Neural crest cell (in vitro differentiated cells): ENCODE measurements at places on chromosomes 6 and 20.

DNA sequence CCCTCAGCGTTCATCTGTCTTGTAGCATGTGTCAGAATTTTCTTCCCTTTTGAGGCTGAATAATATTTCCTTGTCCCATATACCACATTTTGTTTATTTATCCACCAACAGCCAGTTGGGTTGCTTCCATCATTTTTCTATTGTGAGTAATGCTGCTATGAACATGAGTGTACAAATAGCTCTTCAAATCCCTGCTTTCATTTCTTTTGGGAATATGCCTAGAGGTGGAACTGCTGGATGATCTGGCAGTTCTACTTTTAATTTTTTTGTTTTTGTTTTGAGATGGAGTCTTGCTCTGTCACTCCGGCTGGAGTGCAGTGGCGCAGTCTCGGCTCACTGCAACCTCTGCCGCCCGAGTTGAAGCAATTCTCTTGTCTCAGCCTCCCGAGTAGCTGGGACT is 64.7 kb downstream of the SASH1 start:
- DNase-seq = no peak

DNA sequence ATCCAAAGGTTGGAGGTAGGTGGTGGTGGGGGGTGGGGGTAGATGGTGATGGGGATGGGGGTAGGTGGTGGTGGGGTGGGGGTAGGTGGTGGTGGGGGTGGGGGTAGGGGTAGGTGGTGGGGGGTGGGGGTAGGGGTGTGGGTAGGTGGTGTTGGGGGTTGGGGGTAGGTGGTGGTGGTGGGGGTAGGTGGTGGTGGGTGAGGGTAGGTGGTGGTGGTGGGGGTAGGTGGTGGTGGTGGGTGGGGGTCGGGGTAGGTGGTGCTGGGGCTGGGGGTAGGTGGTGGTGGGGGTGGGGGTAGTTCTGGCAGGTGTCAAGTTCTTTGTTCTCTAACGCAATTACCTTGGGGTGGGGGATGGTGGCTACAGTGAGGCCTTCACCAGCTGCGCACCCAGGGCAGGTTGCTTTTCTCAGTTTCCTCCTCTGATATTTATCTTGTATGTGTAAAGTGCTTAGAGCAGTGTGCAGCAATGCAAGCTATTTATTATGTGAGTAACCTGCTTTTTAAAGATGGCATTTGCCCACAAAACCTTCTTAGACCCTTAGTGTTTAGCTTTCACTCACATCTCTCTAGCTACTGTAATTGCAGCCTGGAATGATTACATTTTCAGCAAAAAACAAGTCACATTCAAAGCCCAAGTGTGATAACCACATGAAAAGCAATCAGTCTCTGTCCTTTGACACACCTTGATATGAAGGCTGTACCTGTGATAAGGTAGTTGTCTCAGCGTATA is 8.2 kb upstream of the CCDC167 start:
- DNase-seq = no peak

- no peak for DNase-seq
Observed at GRCh38 chr20:19942611-19943010, 74.6 kb upstream of the NAA20 start.

DNA sequence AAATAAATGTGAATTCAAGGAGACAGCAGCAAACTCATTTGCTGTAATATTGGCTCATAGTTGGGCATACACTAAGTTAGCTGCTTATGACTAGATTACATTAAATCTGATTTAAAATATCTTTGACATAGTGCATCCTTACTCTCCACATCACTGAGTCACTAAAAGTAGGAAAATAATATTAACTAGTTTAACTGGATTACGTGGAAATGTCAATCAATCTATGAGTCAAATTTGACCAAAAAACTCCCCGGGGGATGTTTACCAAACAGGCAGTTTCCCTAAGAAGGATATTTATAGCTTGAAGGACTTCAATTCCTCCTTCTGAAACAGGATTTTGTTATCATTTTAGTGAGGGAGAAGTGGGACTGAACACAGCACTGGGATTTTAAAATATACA is 366.5 kb downstream of the ESR1 start:
- DNase-seq = no peak

DNA sequence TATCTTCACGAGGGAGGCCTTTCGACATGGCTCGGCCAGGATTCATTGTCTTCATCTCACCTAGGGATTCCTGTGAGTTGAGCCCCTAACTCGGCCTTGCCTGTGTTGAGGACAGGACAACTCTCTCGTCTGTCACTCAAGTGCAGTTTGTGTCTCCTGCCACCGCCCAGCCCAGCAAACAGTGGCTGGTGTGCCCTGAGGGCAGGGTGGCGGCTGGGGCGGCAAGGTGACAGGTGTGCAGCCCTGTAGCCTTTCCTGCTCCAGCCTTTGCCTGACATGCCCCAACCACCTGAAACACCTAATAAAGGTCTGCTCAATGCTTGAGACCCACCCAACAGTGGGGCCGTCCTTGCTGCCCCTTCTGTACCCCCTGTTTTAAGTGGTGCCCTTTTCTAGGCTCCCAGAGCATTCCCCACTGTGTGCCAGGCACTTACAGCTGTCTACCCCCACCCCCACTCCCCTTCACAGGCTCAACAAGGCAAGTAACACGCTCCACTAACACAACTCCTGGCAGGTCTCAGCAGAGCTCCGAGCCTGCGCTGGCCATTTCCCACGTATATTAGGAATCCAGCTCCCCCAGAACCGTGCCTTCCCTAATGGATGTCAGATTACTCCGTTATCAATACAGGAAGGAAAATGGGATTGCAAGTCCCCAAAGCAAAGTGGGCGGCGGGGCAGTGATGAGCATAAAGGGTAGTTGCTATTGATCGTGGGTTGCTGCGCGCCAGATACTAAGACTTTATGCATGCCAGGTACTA is 17.7 kb downstream of the GFRA4 start:
- no peak for DNase-seq

DNA sequence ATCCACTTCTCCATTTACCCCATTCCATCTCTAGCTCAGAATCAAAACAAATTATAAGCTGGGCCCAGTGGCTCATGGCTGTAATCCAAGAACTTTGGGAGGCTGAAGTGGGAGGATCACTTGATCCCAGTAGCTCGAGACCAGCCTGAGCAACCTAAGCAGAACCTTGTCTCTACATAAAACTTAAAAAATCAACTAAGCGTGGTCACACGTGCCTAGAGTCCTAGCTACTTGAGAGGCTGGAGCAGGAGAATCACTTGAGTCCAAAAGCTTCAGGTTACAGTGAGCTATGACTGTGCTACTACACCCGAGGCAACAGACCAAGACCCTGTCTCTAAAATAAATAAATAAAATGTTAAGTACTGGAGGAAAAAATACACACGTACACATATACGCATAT is 74.7 kb upstream of the RUNX2 start:
- no peak for DNase-seq

DNA sequence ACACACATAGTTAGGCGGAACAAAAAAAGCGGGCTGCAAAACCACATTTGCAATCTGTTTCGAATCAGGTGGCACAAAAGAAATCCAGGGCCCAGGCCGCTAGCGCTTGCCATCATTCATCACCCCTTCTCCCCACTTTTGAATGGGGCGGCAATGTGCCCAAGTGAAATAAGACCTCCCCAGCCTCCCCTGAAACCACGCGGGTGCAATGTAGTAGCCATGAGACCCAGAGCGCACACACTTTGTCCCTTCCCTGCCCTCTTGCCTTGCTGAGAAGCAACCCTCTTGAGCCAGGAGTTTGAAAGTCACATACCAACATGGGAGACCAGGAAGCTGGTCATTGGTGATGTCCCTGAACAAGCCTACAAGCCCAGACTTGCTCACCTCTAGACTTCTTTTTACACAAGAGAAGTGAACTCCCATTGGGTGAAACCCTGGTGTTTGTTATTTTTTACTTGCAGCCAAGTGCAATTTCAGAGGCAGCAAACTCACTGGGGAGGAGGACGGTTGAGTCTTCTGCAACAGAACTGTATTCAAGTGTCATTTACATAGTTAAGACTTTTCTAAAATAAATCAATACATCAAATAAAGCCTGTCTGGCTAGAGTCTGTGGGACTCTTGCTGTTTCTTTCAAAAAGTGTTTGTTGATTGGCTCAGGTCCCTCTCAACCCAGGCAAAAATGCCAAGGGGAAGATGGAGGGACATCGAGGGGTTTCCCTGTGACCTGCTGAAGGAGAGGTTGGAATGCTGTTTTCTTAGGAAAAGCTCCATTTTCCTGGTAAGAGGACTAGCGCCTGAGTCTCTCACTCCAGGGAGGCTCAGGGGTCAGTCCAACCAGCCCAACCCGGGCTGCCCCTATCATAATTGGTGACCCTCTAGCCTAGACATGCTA is 138.1 kb upstream of the PTPN1 start:
- no peak for DNase-seq

DNA sequence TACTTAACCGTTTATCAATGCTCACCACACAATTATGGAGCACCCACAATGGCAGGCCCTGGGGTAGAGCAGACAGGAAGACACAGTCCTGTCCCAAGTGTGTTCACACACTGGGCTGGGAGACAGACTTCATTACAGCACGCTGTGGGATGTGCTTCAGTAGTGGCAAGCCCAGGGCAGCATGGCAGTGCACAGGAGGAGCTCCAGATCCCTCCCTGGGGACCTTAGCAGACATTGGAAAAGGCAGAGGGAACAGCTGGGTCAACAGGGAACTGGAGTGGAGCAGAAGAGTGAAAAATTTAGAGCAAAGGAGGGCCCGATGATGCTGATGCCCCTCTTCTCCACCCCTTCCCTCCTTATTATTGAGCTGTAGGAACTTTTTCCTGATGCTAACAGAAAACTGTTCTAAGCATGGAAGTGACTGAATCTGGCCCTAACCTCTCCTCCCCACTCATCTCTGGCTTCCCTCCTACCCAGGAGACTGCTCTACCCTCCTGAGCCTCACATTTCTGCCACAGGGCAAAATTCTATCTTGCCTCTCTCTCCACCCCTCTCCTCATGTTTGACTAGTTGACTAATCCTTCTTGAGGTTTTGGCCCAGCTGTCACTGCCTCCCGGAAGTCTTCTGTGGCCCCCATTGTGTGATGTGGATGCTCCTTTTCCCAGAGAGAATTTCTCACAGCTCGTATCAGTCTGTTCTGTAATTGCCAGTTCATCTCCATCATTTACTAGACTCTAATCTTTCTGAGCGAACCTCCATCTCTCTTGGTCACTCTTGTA is 41.3 kb upstream of the NOP56 start:
- no peak for DNase-seq

- DNase-seq = no peak
Observed at GRCh38 chr6:132190097-132190814, 211.0 kb downstream of the MOXD1 start.

DNA sequence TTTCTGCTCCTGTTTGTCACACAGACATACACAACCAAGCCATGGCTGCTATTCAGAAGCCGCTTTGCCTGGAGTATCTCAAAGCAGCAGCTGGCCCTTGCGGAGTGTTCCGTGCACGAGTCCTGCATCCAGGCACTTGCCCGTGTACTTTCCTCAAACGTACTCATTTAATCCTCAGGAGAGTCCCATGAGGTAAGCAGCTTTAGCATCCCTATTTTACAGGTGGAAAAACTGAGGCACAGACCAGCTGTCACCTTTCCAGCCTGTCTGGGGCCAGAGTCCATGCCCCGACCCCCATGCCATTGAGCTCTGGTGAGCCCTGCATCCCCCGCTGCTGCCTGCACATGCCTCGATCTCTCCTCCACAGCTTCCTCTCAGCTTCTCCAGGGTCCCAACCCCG is 130.0 kb downstream of the ERMARD start:
- no peak for DNase-seq

GRCh38 chr20:555976-556385 is 12.4 kb upstream of the CSNK2A1 start:
- no peak for DNase-seq

GRCh38 chr6:75512591-75512990 is 19.0 kb upstream of the FILIP1 start:
- no peak for DNase-seq

DNA sequence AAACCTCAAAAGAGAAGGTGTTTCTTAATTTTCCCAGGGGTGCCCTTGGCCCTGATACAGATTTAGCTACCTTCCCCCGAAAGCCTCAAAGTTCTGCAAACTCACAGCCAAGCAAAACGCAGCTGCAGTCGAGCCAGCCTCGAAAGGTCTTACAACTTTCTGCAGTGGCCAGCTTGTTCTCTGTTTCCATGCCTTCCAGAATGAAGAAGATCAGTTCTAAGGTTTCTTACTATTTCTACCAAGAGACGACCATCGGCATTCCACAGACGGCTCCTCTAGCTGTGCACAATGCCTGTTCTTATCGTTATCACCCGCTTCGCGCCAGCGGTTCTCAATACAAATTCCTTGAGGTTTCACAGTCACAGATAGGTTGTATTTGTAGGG is 28.5 kb upstream of the CCR6 start:
- no peak for DNase-seq

- no peak for DNase-seq
Observed at GRCh38 chr6:126182650-126183311, 157.1 kb upstream of the CENPW start.

- no peak for DNase-seq
Observed at GRCh38 chr6:91704531-91704930, 1117.7 kb upstream of the MAP3K7 start.

- DNase-seq = no peak
Observed at GRCh38 chr6:11258260-11259237, 26.1 kb upstream of the NEDD9 start.

GRCh38 chr6:159008656-159009288 is 8.8 kb upstream of the RSPH3 start:
- no peak for DNase-seq

DNA sequence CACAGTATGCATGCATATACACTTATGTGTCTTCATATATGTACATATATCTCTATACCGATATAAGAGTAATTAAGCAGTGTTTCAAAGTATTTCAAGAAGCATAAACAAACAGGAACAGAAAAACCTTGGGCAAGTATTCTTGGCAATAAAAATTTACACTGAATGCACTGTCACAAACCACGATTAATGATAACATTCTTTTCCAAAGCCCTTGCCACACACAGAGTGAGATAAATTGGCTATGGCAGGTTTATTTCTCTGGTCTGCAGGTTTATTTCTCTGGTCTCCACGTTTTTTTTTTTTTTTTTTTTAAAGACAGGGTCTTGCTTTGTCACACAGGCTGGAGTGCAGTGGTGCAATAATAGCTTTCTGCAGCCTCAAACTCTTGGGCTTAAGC is 73.0 kb downstream of the PPP1R3G start:
- DNase-seq = no peak

GRCh38 chr6:558089-558488 is 98.8 kb downstream of the HUS1B start:
- DNase-seq = no peak

DNA sequence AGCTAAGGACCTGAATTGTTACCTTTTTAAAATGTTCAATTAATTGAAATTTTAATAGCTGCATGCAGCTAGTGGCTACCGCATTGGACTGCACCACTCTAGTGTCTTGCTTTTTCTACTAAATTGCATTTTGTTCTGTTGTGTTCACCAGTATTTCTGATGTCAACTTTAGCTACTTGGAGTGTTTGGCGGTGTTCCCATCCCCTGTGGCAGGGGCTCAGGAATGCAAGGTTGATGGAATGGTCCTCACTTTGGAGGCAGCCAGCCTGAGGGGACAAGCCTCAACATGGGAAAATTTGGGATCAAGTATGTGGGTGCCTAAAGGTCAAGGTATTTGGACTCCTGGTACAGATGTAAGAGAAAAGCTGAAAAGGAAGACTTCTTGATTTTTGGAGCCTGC is 230.1 kb upstream of the PRND start:
- DNase-seq = no peak

GRCh38 chr6:124719913-124720312 is 242.3 kb upstream of the RNF217 start:
- DNase-seq = no peak

- no peak for DNase-seq
Observed at GRCh38 chr6:1759870-1760269, 150.2 kb downstream of the FOXC1 start.

- no peak for DNase-seq
Observed at GRCh38 chr6:168320634-168321033, 1.1 kb upstream of the DACT2 start.
